Ascending aorta (tissue), 2 donors: ENCODE measurements at places on chromosomes 2 and 18.

- no peaks in the 10 kb centered on the region for H3K36me3 ChIP-seq
- DNase-seq: no peak
- no peak overlapping the region for H3K27ac ChIP-seq
Measured at GRCh38 chr2:180905002-180905401, 75.4 kb upstream of the UBE2E3 start.

DNA sequence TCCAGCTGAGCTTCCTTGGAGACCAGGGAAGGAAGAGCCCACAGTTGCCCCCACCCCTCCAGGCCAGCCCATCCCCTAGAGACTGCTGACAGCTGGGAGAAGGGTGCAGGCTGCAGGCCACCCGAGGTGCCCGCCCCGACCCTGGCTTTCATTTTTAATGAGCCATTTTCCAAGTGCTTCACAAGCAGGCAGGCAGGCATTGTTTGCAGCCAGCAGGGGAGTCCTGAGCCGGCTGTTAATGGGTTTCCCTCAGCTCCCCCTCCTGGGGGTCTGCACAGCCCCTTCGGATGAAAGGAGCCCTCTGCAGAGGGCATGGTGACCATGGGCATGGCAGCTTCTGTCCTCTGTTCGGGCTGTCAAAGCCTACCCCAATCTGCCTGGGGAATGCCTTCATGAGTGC is 94.5 kb downstream of the ZBTB7C start:
- H3K4me1 ChIP-seq: no peaks in the 10 kb centered on the region
- H3K36me3 ChIP-seq: no peaks in the 10 kb centered on the region
- no peak for DNase-seq
- H3K4me3 ChIP-seq: no peak overlapping the region
- no peak overlapping the region for H3K27ac ChIP-seq

DNA sequence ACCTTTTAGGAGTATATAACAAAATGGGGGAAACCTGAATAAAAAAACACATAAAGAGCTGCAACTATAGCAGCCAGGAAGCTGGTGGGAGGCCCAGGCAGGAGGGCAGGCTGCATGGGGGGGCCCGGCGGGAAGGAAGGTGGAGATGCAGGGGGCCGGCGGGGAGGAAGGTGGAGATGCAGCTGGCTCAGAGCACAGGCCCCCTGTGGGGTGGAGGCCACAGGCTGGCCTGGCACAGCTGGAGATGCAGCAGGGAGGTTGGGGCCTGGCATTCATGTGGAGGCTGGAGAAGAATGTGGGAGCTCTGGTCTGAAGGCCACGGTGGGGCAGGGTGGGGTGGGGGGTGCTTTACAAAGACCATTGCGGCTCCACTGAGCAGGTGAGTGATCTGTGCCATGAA is 31.4 kb downstream of the FAM228A start:
- H3K4me3 ChIP-seq: no peak overlapping the region
- no peak for DNase-seq
- no peak overlapping the region for H3K27ac ChIP-seq
- H3K27me3 ChIP-seq: no peaks in the 10 kb centered on the region
- peaks cover 66% of the 10 kb centered on the region for H3K36me3 ChIP-seq

- H3K4me3 ChIP-seq: no peak overlapping the region
- H3K27ac ChIP-seq: no peak overlapping the region
- H3K27me3 ChIP-seq: no peaks in the 10 kb centered on the region
- no peak for DNase-seq
- H3K4me1 ChIP-seq: no peaks in the 10 kb centered on the region
Measured at GRCh38 chr2:158315000-158315399, 141.6 kb downstream of the CCDC148 start.

DNA sequence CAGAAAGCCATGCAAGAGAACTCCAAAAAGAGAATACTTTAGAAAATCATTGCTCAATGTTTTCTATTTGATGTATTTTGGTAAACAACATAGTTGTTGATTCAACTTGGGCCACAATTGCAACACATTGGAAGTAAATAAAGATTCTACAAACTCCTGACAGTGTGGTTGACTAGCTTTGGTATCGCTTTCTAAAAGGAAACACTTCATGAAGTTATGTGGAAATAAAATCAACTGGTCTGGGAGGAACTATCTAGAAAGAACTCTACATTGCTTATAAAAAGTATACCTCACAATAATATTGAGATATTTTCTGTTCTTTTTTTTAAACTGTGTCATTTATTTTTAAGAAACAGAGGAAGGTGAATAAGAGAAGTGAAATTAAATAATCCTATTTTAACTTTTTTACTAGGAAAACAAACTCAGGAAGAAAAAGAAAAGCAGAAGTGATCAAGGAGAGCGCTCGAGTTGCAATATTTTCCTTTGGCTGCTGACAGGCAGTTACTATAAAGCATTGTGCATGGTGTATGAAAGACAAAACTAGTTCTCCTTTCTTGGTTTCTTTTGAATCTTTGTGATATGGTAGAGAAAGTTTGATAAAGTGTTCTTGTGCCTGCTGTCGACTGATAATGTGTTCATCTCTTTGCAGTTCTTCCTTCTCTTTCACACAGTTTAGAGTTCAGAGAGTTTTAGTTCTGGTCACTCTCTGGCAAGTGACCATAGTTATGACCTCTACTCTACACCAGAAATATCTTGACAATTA is 3.0 kb downstream of the DHRS9 start:
- no peaks in the 10 kb centered on the region for H3K36me3 ChIP-seq
- DNase-seq: no peak
- no peak overlapping the region for H3K27ac ChIP-seq
- no peaks in the 10 kb centered on the region for H3K4me1 ChIP-seq

- no peaks in the 10 kb centered on the region for H3K4me1 ChIP-seq
- H3K4me3 ChIP-seq: peak overlapping the region; percentile 90
- H3K27ac ChIP-seq: peak overlapping the region; percentile 62
- no peaks in the 10 kb centered on the region for H3K36me3 ChIP-seq
- no peak for DNase-seq
Measured at GRCh38 chr18:35581898-35582641, 530 bp downstream of the GALNT1 start.

GRCh38 chr2:156054983-156055382 is 277.5 kb downstream of the NR4A2 start:
- DNase-seq: no peak
- H3K4me1 ChIP-seq: no peaks in the 10 kb centered on the region
- H3K27ac ChIP-seq: no peak overlapping the region

DNA sequence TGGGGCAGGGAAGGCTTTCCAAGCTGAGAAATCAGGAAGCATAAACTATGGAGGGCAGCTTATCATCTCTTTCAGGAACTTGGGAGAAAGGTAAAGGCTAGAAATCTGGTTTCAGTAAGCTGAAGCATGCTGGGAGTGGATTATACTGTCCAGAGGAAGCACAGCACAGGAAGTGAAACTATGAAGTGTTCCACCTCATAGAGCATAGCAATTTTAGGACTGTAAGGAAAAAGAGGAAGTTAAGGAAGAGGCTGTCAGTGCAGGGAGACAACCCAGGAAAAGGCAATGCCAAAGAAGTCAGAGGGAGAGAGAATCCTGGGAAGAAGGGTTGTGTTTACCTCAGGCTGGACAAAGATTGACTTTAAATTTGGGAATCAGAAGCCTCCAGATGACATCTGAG is 51.9 kb downstream of the EFEMP1 start:
- H3K4me1 ChIP-seq: peaks cover 10% of the 10 kb centered on the region
- peaks cover 41% of the 10 kb centered on the region for H3K36me3 ChIP-seq
- no peak overlapping the region for H3K4me3 ChIP-seq
- peak overlapping the region; percentile 85 for H3K27ac ChIP-seq

GRCh38 chr2:231546014-231546715 is 15.9 kb upstream of the NMUR1 start:
- H3K4me1 ChIP-seq: no peaks in the 10 kb centered on the region
- H3K27ac ChIP-seq: no peak overlapping the region
- no peak overlapping the region for H3K4me3 ChIP-seq
- DNase-seq: no peak
- H3K27me3 ChIP-seq: no peaks in the 10 kb centered on the region
- H3K36me3 ChIP-seq: no peaks in the 10 kb centered on the region

DNA sequence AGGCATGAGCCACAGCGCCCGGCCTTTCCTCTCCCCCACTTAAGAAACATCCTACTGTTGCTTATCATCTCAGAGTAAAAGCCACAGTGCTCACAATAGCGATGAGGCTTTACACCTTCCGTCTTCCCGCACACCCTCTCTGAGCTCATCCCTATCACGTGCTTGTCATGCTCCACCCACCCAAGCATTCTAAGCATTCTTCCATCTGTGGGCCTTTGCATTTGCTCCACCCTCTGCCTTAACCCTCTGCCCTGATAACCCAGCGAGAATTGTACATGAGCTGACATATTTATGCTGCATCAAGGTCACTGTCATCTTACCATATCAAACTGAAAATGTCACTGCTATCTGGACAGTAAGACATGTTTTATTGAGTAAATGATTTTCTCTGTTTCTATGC is 22.6 kb downstream of the FOXI3 start:
- no peak for DNase-seq
- H3K27ac ChIP-seq: no peak overlapping the region
- H3K36me3 ChIP-seq: no peaks in the 10 kb centered on the region
- no peaks in the 10 kb centered on the region for H3K27me3 ChIP-seq

- no peaks in the 10 kb centered on the region for H3K4me1 ChIP-seq
- DNase-seq: no peak
- no peaks in the 10 kb centered on the region for H3K36me3 ChIP-seq
- H3K27me3 ChIP-seq: no peaks in the 10 kb centered on the region
- no peak overlapping the region for H3K27ac ChIP-seq
Measured at GRCh38 chr2:55936351-55936750, 12.8 kb upstream of the EFEMP1 start.

- DNase-seq: no peak
- H3K4me3 ChIP-seq: no peak overlapping the region
- H3K36me3 ChIP-seq: no peaks in the 10 kb centered on the region
- H3K27me3 ChIP-seq: no peaks in the 10 kb centered on the region
- H3K4me1 ChIP-seq: peaks cover under 1% of the 10 kb centered on the region
- no peak overlapping the region for H3K27ac ChIP-seq
Measured at GRCh38 chr2:237251986-237252385, 162.0 kb downstream of the COL6A3 start.

- H3K27me3 ChIP-seq: no peaks in the 10 kb centered on the region
- H3K27ac ChIP-seq: no peak overlapping the region
- H3K4me3 ChIP-seq: no peak overlapping the region
- DNase-seq: no peak
Measured at GRCh38 chr2:143730155-143730952, 601.1 kb downstream of the ARHGAP15 start.

DNA sequence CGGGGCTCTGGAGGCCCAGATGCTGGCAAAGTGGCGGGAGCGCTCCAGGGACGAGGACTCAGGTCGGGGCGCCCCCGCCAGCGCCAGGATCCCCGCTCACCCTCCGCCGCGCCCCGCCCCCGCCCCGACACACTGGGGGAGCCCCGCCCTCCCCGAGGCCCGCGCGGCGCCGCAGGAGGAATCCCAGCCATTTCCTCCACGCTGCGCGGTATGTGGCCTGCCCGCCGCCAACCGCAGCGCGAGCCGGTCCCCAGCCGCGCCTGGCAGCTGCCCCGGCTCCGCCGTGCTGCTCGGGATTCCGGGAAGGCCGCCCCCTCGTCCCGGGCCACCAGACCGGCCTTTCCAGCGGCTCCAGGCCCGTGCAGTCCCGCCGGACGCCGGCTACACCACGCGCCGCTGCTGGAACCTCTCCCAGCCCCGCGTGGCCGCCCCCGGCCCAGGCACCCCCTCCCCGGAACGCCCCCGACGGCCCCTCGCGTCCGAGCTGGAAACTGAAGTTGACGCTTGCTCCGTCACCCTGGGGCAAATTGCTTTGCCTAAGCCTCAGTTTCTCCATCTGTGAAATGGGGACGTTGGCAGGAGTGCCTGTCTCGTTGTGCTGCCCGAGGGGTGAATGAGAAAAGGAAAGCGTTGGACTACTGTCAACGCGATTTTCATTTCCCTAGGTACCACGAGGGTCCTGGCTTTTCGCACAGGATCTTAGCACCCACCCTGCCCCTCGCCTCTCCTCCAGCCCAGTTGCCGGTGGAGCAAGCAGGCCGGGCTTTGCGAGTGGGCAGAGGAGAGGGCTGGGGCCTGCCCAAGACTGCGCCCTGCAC is 53.6 kb downstream of the PKDCC start:
- H3K4me3 ChIP-seq: peak overlapping the region; percentile 66
- H3K36me3 ChIP-seq: no peaks in the 10 kb centered on the region
- DNase-seq: peak; percentile 89
- H3K27me3 ChIP-seq: no peaks in the 10 kb centered on the region
- H3K27ac ChIP-seq: peak overlapping the region; percentile 93
- H3K4me1 ChIP-seq: peaks cover 37% of the 10 kb centered on the region

GRCh38 chr18:23887493-23887892 is 127.1 kb upstream of the TTC39C start:
- no peaks in the 10 kb centered on the region for H3K4me1 ChIP-seq
- DNase-seq: no peak
- H3K36me3 ChIP-seq: no peaks in the 10 kb centered on the region
- H3K4me3 ChIP-seq: no peak overlapping the region
- H3K27me3 ChIP-seq: no peaks in the 10 kb centered on the region

DNA sequence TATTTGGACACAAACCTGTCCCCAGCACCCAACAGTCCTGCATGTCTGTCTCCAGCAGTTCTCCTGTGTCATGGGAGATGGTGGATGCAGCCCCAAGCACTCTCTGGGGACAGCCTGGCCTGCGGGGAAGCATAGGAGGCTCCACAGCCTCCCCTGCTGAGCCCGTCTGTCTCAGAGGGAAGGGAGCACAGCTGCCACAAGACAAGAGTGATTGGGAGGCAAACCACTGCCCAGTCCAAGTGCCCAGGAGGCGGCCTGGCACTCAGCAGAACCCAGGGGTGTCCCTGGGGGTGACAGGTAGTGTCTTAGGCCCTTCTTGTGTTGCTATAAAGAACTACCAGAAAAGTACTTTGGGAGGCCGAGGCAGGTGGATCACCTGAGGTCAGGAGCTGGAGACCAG is 211.2 kb upstream of the MYT1L start:
- no peaks in the 10 kb centered on the region for H3K36me3 ChIP-seq
- H3K27me3 ChIP-seq: no peaks in the 10 kb centered on the region
- H3K27ac ChIP-seq: no peak overlapping the region
- DNase-seq: no peak
